Cerebellar nuclear complex (tissue), 1 donor: ENCODE measurements at places on chromosomes 6 and 20.
A peak's percentile ranks its signal among the peaks of the same experiment; 100 is the strongest.

DNA sequence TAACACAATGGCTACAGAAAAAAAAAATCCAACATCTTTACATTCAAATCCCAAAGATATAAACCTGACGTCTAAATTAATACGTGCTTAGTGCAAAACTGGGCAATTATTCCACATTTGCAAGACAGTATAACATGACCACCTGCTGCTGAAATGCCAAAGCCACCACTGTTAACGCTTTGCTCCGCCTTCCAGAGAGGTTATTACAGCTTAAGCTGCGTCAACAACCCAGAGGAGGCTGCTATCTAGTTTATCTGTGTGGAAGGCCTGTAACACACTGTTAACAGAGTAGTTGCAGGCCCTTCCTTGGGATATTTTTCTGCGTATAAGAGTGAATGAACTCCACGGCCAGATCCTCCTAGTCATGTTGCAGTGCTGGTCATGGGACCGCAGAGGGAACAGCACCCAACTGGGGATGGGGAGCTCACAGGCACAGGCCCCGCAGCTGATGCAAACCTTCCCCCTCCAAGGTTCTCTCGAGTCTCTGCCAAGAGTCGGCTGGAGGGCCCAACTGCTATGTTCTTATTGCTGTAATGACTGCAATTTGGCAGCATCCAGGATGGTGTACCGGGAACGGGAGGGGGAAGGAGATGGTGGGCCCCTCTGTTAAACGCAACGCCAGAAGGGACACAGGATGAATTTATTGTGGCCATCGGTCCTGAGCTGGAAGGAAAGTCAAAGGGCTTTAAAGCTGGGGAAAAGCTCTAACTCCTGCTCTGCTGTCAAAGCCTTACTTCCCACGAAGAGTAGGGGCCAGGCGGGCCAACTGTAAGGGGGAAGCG, 993 bp upstream of the NCOA7 start:
- peak; percentile 12 for DNase-seq

- DNase-seq, result no peak
Observed at GRCh38 chr6:95935736-95936135, 80.0 kb upstream of the FUT9 start.

- DNase-seq, result no peak
Observed at GRCh38 chr6:33375143-33375671, 16.4 kb upstream of the KIFC1 start.

DNA sequence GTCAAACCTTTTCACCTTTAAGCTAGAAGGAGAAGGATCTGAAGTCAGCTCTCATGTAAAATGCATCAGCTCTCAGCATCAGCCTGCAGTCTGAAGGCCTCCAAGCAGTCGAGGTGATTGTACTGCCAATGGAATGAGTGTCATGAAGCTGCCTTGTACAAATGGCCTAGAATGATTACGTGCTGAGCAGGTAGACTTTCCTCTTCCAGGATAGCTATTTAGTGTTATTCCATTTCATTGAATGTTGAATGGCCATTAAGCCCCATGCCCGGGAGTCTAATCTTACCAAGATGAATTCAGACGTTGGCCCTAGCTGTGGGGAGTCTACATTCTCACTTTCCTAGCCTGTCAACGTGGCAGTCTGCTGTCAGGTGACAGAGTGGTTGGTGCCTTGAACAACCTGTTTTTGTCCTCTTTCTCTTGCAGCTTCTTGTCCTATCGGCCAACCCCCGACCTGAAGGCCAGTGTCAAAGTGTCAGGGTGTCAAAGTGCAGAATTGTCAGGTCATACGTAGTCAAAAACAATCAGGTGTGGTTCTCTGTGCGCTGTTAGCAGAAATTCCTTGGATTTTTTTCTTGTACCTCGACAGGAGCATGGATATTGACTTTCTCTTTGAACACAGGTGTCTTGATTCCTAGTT, 95.2 kb upstream of the TIAM2 start:
- no peak for DNase-seq

DNA sequence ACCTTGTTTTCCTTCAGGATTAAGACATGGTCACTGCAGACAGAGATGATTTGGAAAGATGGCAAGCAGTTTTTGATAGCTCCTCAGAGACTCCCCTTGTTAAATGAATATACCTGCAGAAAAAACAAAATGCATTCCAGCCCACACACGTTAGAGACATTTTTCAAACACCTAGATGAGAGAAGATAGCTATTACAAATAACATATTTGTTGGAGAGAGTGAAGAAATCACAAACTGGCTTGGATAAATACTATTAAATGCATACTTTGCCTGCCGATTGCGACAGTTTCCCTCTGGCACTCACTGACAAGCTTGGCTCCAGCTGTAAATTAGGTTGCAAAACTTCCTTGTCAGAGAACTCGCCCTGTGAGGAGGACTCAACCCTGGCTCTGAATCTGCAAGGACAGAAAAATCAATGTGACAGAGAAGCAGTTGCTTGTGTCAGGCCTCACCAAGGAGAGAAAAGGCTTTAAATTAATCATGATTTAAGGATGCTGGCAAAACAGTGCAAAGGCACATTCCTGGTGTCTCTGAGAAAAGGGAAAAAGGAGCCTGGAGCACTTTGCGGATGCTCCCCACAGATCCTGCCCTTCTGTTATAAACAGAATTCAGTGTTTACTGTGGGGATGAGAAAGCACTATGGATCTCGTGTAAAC, 423.7 kb upstream of the MARCKS start:
- no peak for DNase-seq
